ENCODE measurements at places on chromosomes 2 and 18.

GRCh38 chr18:21463718-21464117 lies 136.8 kb downstream of the ESCO1 start:
- no peak for DNase-seq

DNA sequence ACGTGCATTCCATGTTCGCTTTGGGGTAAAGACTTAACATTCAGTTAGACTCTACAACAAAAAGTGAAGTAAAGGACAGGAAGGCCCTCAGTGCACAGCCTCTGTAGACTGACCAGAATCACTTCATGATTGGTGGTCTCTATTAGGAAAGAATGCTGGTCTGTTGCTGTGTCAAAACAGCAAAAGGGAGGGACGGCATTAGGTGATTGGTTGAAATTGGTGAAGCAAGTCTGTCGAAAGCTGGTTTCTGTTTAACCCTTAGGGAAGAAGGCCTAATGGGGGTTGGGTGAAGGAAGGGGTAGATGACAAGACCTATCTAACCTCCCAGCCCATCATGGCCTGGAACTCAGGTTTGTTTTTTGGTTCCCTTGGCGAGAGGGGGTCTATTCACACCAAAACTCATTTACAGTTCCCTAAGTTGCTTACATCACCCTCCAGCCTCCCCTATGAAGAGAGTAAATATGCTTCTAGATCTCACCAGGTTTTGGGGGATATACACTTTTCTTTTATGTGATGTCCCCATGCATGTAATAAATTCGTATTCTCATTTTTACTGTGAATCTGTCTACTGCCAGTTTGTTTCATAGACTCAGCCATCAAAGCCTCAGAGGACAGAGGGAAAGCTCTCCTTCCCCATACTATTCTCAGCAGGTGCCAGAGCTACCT lies 65.6 kb downstream of the TMEM17 start:
- DNase-seq = no peak

GRCh38 chr18:59189746-59190145 lies 30.2 kb upstream of the GRP start:
- no peak for DNase-seq

GRCh38 chr18:26482569-26482968 lies 65.8 kb downstream of the KCTD1 start:
- no peak for DNase-seq

DNA sequence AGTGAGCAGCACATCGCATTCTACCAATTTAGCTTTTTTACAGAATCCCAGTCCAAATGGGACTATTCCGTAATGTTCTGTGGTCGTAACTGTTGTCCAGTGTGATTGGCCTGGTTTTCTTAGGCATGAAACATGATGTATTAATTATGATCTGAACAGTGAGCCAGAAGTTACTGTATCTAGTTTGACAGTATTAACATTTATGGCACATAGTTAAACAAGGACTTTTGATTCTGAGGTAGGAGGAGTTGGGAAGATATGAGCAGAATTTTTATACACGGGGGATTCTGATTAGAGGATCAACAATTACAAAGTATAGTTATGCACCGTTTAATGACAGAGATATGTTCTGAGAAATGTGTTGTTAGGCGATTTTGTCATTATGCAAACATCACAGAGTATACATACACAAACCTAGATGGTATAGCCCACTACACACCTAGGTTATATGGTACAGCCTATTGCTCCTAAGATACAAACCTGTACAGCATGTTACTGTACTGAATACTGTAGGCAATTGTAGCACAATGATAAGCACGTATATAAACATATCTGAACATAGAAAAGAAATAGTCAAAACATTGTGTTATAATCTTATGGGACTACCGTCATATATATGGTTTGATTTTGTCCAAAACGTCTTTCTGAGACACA lies 85.0 kb downstream of the DPP10 start:
- DNase-seq = no peak

- no peak for DNase-seq
Measured at GRCh38 chr2:142693171-142693950, 184.1 kb upstream of the KYNU start.

DNA sequence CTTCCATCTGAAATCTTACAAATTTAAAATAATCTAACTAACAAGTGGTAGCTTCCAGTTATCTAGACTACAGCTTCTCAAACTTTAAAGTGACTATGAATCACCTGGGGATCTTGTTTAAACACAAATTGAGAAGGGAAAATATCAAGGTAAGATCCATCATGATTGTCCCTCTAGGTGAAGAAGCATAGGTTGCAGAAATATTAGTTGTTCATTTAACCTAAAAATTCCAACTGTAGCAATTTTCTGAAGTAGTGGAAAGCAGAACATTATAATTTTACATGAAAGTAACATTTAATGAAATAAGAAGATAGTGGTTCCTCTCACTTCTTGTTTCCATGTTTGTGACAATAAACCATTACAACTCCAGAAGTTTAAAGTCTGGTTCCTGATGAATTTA lies 17.3 kb downstream of the GALNT3 start:
- no peak for DNase-seq

DNA sequence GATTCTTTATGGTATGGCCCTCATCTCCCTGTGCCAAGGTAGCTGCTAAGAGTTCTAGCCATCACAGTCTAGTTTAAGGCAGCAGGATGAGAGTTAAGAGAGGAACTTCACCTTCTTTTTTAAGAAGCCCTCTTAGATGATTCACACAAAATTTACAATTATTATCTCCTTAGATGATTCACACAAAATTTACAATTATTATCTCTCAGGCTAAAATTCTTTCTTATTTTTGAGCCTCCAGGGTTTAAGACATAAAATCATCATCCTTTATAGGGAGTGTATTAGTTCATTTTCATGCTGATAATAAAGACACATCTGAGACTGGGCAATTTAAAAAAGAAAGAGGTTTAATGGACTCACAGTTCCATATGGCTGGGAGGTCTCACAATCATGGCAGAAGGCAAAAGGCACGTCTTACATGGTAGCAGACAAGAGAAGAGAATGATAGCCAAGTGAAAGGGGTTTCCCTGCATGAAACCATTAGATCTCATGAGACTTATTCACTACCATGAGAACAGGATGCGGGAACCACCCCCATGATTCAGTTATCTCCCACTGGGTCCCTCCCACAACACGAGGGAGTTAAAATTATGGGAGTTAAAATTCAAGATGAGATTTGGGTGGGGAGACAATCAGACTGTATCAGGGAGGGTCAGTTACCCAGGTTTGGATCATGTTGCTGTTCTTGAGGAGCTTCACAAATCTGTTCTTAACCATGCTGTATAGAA lies 133.0 kb upstream of the MYO3B start:
- DNase-seq = no peak

DNA sequence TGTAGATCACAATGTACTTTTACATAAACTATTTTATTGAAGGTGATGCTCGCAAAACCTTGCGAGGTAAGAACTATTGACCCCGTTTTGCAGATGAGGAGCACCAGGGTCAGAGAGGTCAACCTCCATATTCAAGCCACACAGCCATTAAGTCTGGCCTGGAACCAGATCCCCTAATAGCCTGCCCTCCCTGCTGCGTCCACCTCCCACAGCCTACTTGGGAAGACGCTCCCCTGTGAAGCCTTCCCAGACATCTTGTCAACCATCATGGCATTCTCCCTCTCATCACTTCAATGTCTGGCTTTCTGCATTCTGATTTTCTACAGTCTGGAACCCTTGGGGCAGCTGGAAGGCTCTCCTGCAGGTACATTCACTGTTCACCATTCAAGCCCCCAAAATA lies 101.0 kb downstream of the TTC32 start:
- DNase-seq = no peak

DNA sequence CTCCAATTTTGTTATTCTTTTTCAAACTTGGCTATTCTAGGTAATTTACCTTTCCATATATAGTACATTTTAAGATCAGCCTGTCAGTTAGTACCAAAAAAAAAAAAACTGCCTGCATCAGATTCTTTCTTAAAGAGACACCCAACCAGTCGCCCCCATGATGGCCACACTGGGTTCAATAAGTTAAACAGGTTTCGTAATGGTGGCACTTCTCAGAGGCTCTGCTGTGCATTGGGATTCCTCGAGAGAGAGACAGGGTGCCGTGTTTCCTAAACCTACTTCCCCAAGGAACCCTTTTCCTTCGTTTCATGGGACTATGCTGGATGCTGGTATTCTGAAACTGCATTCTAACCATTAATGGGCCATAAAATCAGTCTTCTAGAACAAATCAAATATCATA lies 37.4 kb downstream of the MYO7B start:
- no peak for DNase-seq

GRCh38 chr2:62217421-62217820 lies 21.5 kb downstream of the B3GNT2 start:
- DNase-seq = no peak

DNA sequence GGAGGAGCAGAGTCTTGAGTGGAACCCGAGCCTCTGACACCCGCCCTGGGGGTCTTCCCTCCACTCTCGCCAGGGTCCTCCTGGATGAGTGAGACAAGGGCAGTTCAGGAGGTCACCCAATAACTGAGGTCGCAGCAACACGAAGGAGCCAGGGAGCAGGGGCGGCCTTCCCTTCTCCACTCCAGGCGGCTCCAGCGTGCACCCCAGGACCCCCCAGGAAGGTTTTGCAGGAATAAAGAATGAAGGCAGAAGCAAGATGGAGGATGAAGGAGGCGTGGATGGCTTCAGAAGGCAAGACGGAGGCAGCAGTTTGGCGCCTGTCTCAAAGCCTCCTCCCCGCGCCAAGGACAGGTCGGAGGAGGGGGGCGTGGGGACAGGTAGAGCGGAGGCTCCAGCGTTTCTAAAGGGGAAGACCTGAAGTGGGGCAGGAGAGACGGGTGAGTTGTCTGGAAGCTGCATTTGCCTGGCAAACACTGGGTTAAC lies 579 bp upstream of the ITM2C start:
- DNase-seq = no peak

DNA sequence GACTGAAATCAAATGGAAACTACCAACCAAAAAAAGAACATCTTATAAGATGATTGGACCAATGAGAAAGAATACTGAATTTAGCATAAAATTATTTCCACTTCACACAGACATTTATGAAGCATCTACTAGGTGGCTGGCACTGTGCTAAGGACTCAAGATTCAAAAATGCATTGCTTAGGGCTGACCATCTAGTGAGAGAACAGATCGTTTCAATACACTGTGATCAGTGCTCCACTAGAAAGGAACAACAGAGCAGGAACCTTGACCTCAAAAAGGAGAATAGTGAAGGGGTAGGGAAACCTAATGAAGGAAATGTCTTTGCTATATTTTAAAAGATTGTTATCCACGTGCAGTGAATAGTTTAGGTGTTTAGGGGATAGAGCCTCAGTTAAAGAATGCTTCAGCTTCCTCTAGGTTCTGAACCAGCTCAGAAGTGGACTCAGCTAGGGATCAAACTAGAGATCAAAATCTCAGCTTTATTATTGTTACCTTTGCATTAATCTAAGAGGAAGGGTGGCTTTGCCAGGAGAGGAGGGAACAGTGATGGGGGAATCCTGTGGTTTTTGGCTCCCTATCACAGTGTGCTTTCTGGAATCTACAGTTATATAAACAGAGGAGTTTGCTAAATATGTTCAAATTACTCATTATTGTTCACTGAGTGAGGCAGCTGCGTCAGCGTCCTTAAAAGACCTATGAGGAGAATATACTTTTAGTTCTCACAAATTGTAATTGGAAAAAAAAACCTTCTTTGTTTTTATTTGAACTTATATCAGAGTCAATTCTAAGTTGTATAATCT lies 16.2 kb upstream of the BBS5 start:
- no peak for DNase-seq

- no peak for DNase-seq
Measured at GRCh38 chr2:94955702-94956101, 69.8 kb upstream of the MAL start.

DNA sequence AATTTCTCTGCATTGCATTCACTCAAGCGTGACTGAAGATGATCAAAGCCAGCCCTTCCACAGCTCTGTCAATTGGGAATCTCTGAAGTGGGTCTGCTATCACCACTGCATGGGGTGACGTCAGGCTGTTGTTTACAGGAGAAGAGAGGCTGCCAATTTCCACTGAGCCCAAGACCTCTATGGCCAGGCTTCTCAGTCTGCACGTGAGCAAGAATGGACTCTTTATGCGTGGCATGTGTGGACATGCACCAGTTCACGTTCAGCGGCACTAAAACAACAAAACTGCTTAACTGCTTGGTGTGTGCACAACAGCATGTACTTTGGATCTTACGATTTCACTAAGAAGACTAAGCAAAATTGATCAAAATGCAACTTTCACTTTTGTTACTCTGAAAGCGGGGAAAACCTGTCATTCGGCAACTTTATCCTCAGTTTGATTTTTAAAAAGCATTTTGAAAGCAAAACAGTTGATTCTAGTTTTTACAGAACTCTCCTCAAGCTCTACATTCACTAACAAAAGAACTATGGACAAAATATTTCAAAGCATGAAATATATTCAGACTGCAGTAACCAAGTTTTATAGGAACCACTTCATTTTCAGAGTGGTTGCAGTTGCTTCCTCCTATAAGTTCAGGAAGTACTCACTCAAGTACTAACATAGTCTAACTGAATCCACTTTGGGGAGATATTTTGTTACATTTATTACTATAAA lies 77.0 kb upstream of the SERTAD2 start:
- peak; percentile 68 for DNase-seq

DNA sequence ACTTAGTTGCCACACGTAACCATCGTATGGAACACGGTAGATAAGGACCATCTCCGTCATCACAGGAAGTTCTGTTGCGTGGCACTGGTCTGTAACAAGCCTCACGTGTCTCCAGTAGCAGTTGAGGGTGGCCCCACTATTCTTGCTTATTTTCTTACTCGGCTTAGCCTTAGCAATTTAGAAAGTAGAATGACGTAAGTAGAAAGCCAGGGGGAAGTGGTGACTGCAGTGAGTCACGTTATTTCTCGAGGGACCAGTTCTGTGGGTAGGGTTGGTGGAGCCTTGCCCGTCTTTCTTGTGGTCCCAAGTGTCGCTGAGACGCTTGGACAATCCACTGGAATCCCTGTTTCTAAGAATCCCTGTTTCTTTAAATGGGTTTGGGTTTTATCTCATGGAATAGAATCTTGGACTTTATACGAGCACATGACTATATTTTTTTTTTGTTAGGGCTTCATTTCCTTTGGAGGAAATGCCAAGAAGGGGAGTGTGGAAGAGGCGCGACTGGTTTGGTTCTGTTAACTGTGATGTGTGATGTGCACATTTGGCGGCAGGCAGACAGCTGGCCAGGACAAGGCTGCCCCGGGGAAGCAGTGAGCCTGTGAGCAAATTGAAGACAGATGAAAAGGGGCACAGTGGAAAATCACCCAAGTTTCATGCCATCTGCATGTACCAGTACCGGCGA lies 96.2 kb downstream of the CABLES1 start:
- DNase-seq = no peak

GRCh38 chr2:173299764-173300163 lies 54.9 kb upstream of the CDCA7 start:
- DNase-seq = no peak

All from putamen (tissue), 1 donor.